ENCODE measurements at places on chromosomes 12 and 14.

DNA sequence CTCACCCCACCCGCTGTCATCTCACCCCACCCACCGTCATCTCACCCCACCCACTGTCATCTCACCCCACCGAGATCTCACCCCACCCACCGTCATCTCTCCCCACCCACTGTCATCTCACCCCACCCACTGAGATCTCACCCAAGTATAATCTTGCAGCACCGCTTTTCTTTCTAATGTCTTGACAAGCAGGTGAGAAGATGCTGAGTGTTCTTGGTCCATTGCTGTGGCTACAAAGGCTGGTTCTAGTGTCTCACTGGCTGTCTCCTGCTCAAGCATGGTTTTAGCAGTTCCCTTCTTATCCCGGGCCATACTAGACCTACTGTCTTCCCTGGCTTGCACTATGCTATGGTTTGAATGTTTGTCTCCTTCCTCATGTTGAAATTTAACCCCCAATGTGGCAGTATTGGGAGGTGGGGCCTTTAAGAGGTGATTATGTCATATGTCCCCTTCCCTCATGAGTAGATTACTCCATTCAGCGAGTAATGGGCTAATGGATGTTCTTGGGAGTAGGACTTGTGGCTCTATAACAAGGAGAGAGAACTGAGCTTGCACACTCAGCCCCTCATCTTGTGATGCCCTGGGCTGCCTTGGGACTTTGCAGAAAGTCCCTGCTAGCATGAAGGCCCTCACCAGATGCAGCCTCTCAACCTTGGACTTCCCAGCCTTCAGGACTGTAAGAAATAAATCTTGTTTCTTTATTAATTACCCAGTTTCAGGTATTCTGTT, 47.7 kb upstream of the PPP2R5C start:
- no peak for DNase-seq

DNA sequence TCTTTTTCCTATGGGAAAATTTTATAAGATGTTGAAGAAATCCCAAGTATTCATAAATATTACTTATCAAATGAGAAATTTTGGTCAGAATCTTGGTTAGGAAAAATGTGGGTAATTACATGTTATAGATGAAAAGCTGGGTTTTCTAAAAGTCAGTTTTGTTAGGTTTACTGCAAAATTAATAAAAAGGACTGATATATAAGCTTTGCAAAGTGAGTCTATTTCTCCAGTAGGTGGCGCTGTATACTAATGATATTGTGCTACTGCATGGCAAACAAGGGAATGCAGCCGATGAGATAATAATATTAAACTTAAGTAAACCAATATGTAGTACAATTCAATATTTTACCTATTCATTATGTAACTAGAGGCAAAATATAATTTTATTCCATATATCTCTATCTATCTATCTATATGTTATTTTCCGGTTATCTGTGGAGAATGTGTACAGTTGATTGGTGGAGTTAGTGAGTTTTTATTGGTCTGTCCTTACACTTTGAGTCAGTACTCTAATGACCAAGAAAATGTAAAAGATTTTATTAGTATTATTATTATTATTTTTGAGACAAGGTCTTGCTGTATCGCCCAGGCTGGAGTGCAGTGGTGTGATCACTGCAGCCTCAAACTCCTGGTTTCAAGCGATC, 32.9 kb downstream of the MIPOL1 start:
- peak; percentile 61 for DNase-seq

DNA sequence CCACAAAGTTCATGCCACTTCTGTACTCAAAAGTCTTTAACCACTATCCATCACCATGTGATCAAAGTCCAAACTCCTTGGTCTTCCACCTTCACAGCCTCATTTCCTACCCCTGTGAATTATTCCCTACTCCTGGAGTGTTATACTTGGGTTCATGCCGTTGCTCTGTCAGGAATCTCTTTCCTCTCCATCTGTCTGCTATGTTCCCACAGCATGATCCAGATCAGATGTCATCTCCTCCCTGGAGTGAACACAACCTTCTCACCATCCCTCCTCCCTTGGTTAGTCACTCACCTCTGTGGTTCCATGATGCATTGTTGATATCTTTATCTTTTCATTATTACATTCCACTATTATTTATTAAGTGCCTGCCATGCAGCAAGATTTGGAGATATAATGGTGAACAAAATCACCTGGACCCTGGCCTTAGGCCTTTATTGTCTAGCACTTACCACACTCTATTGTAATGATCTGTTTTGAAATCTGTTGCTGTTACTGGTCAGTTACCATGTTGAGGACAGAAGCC, 22.4 kb downstream of the LACRT start:
- DNase-seq, result no peak

DNA sequence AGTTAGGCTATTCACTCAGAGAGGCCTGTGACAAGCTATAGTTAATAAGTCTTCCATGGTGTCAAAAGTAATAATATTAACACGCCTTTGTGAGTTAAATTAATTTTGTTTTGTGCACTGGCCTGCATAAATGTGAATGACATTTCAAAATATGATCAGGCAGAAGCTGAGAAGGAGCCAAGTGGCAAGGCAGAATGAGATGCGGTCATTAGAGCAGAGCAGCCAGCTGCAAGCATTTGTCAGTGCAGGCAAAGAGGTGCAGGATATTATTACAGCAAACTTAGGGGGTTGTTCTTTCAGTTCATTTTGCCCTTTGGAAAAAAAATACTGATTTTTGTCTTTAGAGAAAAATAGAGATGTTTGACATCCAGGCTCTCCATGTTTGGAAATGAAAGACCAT, 364.5 kb downstream of the PAWR start:
- no peak for DNase-seq

GRCh38 chr14:102164241-102164641, 24.5 kb downstream of the WDR20 start:
- DNase-seq, result no peak

- no peak for DNase-seq
These were observed 63.1 kb upstream of the SOX5 start for GRCh38 chr12:24012528-24012927.

DNA sequence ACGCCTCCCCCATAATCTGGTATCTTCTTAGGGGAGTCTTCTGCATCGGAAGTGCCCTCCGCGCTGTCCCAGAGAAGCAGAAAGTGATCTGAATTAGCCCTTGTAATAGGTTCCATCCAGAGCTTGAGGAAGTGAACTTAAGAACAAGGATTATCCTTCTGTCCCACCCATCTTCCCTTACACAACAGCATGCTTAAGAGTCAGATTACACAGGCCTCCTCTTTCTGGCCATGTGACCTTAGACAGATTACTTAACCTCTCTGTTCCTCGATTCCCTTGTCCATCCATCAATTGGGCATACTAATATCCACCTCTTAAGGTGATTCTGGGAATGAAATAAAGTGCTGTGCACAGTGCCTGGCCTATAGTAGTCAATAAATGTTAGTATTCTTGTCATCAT, 11.4 kb downstream of the CABP1 start:
- DNase-seq, result no peak

DNA sequence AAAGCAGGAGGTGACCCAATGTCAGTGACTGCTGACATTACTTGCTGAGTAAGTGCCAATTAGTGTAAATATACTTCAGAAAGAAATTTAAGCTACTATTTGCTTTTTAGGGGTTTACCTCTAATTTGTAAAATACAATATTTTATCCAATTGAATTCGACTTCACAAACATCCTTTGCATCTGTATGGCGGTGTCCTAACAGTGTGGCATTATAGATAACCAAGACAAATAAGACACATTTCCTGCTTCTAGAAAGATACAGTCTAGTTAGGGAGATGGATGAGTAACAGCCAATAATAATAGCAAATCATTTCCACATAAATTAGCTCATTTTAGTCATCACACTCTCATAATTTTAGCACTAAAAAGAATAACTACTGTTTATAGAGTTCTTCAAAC, 196.5 kb downstream of the AKAP6 start:
- DNase-seq, result no peak

- no peak for DNase-seq
These were observed 3.4 kb downstream of the KLRB1 start for GRCh38 chr12:9604287-9604686.

DNA sequence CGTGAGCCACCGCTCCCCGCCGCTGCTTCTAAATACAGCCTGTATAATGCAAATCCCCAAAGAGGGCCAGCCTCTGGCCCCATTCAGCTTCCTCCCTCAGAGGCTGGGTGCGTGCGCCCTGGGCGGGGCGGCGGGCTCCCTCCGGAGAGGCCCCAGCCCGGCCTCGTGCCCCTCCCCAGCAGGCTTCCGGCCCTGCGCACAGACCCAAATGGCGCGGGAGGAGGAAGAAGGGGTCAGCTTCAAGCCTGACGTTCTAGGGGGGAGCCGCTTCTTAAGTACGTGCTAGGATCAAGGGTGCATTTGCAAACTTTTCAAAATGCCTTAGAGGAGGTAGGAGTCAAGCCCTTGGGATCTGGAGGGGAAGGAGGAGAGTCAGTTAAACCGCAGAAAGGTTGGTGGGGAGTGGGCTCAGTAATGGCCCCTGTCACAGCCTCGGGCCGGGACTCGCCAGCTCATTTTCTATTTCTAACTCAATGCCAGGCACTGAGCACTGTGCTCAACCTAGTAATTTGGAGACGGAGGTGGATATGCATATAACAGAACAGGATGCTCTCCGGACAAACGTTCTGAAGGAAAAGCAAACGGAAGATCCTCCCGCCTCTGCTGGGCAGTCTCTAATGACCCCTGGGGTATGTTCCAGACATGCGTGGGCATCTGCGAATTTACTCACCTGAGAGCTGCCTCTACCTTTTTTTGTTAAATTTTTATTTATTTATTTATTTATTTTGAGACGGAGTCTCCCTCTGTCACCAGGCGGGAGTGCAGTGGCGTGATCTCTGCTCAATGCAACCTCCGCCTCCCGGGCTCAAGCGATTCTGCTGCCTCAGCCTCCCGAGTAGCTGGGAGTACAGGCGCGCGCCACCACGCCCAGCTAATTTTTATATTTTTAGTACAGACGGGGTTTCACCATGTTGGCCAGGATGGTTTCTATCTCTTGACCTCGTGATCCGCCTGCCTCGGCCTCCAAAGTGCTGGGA, 32.3 kb downstream of the NINJ2 start:
- peak; percentile 75 for DNase-seq

DNA sequence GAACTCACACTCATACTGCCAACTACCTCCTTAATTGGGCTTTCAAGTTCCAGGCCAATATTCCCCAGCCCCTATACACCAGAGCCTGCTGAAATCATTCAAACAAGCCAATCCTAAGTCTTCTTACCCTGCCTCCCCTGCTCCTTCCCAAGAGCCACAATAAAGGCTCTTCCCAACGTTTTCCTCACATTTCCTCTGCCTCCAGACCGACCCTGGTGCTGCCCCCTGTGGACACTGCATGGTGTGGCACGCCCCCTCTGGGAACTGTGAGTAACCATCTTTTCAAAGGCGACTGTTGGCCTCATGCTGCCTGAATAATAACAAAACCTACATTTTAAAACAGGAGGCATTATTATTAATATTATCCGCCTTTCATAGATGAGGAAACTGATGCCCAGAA, 111.6 kb upstream of the NOS1 start:
- no peak for DNase-seq

DNA sequence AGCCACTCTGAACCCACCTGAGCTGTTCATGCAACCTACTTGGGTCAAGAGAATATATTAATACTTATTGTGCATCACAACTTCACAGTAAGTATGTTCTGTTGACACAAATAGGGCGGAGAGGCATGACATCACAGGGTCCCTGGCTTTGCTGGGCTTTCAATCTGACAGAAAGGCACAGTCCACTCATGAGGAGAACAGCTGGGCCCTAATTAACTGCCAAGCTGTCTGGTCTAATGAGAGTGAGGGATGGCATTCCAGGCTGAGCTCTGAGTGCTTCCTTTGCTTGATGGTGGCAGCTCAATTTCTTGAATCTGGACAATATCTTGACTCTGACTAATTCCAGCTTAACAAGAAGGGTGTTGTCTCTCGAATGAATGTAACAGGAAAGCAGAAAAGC, 2.0 kb downstream of the EFCAB11 start:
- DNase-seq, result no peak

DNA sequence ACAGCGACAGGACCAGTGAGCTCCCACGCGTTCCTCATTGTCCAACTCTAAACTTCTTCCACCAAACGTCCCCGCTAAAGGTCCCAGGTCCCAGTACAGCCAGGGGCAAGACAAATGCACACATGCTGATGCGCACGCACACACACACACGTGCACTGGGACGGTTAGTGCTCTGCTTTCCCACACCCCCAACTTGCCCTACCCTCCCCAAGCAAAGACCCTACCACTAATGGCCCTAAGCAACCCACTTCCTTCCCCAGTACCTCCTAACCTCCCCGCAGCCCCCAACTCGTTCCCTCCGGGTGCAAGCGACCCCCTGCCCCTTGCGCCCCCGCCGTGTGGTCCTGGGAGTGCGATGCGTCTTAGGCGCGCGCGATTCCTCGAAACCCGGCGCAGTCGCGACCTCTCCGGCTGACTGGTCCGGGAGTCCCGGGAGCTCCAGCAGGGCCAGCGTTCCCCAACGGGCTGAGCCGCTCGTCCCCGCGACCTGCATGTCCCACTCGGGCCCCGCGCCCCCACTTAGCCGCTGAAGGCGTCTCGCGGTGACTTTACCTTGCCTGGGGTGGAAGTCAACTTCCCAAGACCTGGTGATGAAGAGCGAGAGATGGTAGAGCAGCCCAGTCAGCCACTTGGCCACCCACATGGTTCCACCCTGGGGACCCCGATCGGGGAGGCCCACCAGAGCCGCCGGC, 578 bp downstream of the ADAMTS20 start:
- no peak for DNase-seq

DNA sequence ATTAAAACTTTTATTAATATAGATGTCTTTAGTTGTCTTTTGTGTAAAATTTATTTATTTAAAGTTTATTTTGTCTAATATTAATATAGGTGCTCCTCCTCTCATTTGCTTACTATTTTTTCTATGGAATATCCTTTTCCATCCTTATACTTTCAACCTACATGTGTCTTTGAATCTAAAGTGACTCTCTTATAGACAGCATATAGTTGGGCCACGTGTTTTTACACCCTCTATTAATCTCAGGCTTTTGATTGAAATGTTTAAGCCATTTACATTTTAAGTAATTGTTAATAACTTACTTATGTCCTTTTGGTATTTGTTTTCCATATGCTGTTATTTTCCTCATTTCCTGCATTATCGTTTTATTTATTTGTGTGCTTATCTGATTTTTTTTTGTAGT, 74.4 kb upstream of the LRFN5 start:
- no peak for DNase-seq

DNA sequence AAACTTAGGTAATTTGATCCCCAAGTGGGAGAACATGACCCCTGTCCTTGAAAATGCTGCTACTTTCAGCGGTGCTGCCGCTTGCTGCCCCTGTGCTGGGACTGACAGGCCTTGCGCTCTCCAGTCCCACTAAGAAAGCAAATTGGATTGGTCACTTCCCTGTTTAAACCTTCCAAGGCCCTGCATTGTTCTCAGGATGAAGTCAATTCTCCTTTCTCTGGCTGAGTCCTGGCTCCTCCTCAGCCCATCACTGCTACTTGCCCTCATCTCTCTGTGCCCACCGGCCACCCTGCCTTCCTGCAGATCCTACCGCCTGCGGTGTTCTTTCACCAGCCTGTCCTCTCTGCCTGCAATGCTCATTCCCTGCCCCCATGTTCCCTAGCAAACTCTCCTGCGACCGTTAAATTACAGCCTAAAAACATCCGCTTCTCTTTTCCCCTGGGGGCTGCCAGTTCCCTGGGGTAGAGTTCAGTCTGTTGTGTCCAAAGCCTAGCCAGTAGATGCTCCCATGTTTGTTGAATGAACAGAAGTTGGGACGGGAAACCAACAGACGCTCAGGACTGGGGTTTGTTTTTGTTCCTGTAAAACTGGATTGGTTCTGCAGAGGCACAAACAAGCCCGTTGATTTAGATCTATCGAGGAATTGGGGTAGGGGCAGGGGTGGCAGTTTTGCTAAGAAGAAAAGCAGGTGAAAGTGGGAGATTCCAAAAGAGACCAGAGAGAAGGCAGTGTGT, 127.3 kb upstream of the HIF1A start:
- DNase-seq, result no peak
